Fibroblast of skin of left quadriceps (primary cell): ENCODE measurements at places on chromosomes 7 and 10.

- no peak for DNase-seq
These were observed 37.6 kb upstream of the C1QL3 start for GRCh38 chr10:16559236-16559773.

DNA sequence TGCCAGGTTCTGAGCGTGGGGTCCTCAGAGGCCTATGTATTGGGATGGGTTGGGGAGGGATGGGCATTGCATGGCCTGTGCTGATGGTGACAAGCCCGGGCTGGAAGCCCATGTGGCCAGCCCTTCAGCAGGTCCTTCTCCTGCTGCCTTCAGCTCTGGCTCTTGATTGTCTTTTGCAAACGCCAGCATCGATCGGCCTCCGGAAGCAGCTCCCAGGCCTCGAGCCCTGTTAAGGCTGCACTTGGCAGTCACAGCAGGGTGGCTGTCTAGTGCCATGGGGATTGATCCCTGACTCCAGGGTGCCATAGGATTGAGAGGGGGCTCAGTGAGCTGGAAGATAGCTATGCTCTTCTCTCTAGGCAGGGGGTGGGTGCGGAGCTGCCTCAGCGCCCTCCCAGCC is 51.4 kb downstream of the CDH23 start:
- DNase-seq = no peak

DNA sequence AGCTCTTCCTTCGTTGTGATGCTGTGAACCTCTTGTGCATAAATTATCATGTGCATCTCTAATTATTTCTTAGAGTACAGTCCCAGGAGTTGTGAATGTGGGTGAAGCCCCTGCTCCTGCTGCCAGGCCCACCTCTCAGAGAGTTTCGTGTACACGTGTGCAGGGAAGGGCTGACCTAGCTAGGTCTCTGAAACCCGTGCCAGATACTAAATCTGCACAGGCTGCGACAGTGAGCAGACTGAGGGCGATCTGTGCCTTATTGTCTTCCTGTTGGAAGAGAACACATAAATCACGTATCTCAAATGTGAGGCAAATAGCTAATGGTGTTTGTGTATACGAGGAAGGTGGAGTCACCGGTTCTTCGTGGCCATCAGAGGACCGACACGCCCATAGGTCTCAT is 71.8 kb upstream of the DNAJB6 start:
- DNase-seq = no peak

GRCh38 chr7:79608005-79608404 is 154.5 kb upstream of the MAGI2 start:
- DNase-seq = no peak

DNA sequence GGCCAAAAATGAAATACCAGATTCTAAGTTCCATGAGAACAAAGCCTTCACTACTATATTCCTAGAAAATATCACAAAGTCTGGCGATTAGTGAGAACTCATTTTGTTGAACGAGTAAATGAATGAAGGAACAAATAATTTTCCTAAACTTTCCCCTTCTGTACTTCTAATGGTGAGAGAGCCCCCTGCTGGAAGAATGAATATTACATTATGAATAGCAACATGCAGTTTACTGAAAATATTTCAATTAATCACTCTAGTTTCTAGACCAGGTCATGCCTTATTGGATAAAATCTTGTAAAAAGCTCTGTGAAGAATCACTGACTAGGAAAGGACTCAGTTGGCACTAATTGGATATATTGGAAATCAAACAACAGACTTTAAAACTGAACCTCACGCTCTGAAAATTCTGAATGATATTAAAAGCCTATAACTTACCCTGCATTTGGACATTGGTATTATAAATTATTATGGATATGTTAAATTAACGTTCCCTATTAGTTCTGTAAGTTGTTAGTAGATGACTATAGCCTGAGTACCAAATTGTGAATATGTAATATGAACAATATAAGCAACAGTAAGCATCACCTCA is 32.4 kb upstream of the MTPN start:
- DNase-seq = no peak

- no peak for DNase-seq
These were observed 60.6 kb downstream of the C10orf143 start for GRCh38 chr10:130049987-130050386.

- no peak for DNase-seq
These were observed 309.3 kb upstream of the KCND2 start for GRCh38 chr7:119963654-119964053.

DNA sequence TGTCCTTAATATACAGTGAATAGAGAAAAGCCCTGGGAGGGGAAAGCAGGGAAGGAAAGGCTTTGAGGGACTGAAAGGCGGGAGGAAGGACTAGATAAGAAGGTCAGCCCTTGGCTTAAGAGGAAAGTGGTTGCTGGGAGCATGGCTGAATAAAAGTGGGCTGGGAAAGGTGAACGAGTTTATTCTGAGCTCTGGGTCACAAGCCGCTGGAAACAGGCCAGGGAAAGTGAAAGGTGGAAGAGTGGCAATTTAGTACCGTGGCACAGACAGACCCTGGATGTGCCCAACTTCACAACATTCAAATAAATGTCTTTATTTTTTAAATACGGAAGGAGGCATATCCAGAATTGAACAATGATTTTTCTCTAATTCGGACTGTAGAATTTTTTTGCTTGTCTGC is 39.7 kb downstream of the TAC1 start:
- DNase-seq = no peak

DNA sequence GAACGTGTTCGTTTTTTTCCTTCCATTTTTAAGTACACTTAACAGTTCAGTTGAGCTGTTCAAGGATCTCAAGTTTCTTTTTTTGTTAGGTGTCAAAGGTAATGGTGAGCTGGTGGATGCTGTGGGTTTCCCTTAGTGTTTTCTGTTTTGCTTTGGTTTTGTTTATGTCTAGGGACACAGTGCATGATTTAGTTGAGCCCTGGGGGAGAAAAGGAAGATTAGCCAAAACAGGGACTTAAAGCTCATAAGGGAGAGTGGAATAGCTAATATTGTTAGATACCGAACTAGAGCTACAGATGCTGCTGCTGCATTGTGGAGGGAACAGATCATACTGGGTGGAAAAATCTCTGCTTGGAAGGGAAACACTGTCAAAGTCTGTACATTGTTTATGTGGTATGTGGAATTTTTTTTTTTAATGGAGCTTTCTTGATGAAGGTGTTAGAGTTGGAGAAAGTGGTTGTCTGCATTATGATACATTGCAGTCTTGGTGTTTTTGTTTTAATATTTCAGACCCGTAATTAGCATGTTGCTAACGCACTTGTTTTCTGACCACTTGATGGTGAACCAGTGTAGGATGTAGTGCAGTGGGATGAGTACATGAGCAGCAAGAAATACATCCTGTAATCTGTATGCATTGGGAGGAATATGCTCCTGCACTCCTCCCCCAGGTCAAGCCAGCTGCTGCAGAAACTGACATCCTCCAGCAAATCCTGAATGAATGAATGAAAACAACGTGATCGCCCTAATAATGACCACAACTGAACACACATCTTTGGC is 2.1 kb downstream of the GLCCI1 start:
- no peak for DNase-seq

DNA sequence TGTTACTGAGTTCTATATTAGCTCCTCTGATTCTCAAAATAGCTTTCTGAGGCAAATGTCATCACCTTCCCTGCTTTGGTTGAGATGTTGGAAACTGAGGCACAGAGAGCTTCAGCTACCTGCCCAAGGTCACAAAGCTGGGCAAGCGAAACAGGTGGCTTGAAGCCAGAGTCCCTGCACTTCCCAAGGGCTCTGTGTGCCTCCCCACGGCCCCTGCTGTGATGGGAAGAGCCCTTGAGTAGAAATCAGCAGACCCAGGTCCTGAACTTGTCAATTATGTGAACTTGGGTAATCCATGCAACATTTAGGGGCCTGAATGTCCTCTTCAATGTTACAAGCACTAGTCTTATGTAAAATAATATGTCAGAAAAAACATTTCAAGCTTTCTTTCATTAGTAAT is 327.3 kb upstream of the PODXL start:
- no peak for DNase-seq

DNA sequence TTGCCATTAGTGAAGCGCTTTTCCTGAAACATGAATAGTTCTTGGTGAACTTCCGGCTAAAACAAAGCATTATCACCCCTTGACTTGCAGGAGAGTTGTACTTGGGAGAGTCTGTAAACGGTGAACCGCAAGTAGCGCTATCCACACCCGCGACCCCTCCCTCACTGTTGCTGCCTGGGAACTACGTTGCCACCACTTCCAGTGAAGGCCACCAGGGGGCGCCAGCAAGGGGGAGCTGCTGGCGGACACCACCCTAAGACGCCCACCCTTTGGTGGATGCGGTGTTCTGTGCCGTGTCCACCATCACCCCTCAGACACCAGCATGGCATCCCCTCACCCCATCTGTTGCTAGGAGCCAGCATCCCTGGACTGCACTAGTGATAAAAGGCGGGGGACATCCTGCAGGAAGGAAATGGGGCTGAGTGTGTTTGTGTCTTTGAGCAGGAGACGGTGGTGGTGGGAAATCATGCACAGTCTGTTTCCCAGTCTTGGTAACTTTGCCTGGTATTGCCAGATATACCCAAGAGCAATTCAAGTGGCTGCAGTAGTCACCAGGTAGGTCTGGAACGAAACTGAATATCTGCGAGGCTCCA is 298.2 kb downstream of the FRMD4A start:
- DNase-seq = no peak

DNA sequence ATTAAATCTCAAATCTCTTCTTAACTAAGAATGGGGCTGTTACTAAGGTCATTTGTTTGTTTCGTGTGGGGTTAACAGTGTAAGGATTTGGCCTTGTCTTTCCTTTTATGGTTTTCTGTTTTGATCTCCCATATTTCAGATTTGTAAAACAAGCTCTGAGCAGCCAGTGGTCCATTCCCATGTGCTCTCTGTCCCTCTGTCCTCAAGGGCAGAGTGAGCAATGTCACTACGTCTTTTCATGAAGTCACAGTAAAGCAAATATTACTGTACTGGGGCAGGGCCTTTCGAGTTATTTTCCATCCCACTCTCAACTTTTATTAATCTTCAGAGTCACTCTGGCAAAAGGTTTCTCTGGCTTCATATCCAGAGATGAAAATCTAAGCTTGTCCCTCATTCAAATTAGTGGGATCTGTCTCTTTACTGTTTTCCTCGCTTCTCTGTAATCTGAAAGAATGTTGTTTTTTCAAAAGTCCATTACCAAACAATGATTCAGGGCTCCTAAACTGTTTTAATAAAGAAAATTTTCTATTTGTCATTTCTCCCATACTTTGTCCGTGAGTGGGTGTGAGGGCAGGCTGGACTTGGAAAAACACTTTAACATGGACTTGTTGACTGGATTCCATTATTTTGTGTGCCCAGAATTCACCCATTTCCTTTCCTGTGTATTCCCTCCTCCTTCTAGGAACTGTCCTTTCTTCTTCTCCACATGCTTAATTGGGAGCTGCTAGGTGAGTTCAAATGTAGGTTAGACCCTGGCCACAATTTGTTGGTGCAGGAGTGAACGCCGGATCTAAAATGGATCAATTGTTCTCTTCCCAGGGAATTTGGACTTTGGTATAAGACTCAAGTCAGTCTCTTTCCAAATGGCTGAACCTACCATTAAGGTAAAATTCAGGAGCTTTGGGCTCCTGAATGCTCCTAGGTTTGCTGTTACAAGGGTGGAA is 42.1 kb upstream of the NAMPT start:
- no peak for DNase-seq

GRCh38 chr10:80924063-80924952 is 386.6 kb downstream of the SH2D4B start:
- DNase-seq = peak; percentile 1

DNA sequence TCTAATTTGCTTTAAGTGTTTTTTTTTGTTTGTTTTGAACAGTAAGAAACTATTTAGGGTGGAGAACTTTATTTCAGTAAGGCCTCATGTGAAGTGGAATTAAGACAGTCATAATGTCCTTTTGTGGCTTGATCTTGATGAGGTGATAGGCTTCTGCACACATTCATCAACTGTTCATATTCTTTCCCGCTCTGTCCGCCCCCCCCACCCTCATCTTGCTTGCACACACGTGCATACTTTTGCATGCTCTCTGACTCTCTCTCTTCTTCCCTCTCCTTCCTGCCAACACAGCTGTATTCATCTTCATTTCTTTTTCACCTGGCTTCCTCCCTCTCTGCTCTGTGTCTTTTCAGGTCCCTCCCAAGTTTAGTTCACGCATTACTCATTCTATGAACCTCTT is 429.6 kb downstream of the AUTS2 start:
- DNase-seq = no peak

GRCh38 chr10:97319671-97320479 is 804 bp downstream of the FRAT1 start:
- no peak for DNase-seq

GRCh38 chr10:34580643-34581042 is 234.5 kb downstream of the PARD3 start:
- DNase-seq = no peak

DNA sequence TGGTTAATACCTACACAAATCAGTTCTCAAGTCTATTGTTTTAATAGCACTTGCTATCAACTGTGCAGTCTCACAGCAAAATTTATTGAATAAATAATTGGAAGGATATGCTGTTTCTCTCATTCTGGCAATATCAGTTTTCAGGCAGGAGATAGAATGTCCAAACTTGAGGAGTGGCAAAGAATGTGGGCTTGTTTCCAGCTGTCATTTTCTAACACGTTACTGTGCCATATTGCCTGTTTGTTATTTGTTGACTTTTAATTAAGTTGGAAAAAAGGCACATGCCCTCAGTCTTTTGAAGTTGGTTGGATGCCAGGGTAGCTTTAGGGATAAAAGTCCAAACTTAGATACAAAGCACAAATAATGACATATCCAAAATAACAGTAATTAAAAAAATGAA is 52.2 kb downstream of the MAGI2 start:
- no peak for DNase-seq

- no peak for DNase-seq
These were observed 109.0 kb upstream of the ELMO1 start for GRCh38 chr7:37557571-37558209.

GRCh38 chr7:140364819-140365218 is 33.5 kb downstream of the SLC37A3 start:
- no peak for DNase-seq

- no peak for DNase-seq
These were observed 33.8 kb downstream of the JAKMIP3 start for GRCh38 chr10:132099389-132100090.

DNA sequence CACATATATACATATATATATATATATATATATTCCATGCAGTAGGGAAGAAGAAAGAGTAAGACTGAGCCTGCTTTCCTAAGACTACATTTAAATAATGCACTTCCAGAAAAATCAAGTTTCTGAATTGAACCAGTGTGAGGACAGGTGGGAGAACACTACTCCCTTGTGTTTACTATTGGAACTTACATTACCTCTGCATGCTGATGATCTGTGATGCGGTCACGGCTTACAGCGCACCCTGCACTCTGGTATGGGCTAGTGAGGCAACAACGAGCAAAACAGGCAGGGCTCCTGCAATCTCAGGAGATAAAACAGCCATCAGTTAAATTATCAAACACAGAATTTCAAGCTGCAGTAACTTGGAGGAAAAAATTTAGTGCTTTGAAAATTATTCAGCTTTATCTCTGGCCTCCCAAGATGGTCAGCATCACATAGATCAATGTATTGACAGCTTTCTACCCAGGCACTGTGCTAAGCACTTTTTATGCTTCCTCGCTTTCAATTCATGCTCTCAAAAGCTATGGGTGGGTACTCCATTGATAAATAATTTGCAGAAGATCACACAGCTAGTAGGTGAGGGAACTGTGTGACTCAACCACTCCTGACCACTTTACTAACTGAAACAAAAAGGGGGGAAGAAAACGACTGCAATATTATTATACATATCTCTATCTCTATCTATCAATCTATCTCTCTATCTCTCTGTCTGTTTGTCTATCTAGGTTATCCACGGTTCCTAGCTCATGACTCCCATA is 20.5 kb upstream of the SLC16A12 start:
- no peak for DNase-seq

- no peak for DNase-seq
These were observed 43.5 kb downstream of the YKT6 start for GRCh38 chr7:44244282-44244681.
